NCI-H2171 (cell line): ENCODE measurements at places on chromosomes 1 and 21.

- DNase-seq: no peak
Observed at GRCh38 chr1:46599059-46599970, 4.8 kb downstream of the MKNK1 start.

DNA sequence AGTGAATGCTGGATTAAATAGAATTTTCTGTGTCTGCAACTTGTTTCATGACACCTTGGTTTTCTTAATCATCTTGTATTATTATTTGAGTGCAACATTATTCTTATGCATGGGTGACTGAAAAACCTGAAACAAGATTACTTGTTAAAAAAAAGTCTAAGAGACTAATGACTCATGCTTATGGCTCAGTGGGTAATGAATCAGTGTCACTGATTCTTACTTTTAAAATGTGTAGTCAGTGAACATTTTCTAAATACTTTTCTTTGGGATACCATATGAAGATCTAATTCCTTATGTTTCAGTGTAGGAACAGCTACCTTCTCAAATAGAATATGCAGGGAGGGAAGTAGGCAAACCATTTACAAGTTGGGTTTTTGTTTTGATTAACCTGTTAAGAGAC lies 65.5 kb downstream of the PRKAA2 start:
- no peak for DNase-seq

GRCh38 chr1:39391691-39392679 lies 99.5 kb upstream of the BMP8A start:
- no peak for DNase-seq

- no peak for DNase-seq
Observed at GRCh38 chr1:10917513-10918454, 94.7 kb upstream of the TARDBP start.

DNA sequence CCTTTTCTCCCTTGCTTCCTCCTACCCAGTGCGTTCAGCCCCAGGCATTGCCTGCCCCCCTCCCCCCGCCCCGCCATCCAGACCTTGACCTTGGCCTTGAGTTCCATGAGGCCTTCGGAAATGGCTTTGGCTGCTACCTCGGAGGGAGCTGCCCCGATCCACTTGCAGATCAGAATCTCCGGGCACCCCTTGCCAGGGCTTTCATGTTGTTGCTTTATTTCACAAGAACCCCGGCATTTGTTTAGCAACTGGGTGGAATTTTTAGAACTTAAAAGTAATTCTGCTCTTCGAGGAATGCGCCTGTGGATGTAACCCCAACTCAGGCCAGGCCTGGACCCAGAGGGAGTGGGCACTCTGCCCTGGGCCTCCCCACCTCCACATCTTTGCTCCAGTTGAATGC lies 154.1 kb upstream of the TMEM51 start:
- no peak for DNase-seq
